ENCODE measurements at places on chromosomes 3 and 15.

- no peak for DNase-seq
Observed at GRCh38 chr3:167918686-167919085, 177.0 kb downstream of the GOLIM4 start.

- DNase-seq, result no peak
Observed at GRCh38 chr3:159770998-159771397, 217.6 kb upstream of the IL12A start.

- DNase-seq, result no peak
Observed at GRCh38 chr15:27361438-27361837, 390.5 kb downstream of the GABRG3 start.

DNA sequence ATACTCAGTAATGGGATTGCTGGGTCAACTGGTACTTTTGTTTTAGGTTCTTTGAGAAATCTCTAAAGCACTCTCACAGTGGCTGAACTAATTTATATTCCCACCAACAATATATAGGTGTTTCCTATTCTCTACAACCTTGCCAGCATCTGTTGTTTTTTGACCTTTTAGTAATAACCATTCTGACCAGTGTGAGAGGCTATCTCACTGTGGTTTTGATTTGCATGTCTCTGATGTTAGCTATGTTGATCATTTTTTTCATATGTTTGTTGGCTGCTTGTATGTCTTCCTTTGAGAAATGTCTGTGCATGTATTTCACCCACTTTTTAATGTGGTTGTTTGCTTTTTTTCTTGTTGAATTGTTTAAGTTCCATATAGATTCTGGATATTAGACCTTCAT, 98.2 kb upstream of the DCBLD2 start:
- DNase-seq, result no peak

- DNase-seq, result no peak
Observed at GRCh38 chr3:133237380-133237779, 162.5 kb upstream of the BFSP2 start.

DNA sequence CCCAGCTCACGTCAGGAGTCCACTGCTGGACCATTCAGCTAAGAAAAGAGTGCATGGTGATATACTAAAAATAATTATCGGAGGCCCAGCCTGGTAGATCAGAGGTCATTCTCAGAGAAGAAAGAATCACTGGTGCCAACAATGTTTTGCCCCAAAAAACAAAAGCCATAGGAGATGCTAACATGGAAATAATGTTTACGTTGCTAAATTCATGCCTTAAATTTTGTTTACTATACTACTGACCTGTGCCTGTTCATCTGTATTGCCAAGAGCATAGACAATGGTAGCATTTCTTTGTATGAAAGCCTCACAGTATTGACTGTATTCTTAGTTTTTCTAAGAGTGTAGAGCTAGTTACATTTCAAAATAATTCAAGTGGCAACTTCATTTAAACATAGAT, 138.1 kb upstream of the GPR149 start:
- no peak for DNase-seq

GRCh38 chr3:146160964-146161662, at the start of gene PLOD2:
Gene PLOD2, minus strand, starts transcription at chr3:146161184. Its CDS starts 195 bp downstream, at chr3:146160989.
- DNase-seq, result no peak

- no peak for DNase-seq
Observed at GRCh38 chr15:67792250-67792942, 32.9 kb upstream of the SKOR1 start.

DNA sequence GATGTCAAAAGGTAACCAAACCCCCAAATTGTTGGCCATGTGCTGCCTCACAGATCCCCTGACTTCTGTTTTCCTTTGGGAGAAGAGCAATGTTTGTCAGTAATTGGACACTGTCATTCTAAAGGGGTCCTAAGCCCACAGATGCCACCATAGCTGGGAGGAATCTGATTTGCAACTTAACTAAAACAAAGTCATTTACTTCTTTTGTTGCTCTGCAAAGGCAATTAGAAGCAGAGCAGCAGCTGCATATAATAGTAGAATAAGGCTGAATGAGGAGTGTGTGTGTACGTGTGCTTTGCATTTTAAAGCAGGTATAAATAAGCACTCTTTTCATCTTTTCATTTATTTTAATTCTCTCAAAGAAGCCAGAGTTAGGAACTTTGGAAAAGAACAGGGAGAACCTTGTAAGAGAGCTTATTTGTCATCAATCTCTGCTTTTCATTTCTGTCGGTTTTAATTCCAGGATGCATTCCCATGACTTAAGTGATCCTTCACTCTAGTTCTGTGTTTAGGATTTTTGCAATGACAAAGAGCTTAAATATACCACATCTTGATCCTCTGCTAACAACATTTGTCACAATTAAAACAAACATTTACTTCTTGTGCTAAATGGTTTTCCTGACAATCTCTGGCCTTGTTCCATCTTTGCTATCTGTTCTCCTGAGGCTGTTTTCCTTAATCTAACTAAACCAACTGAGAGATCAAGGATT, 530.2 kb upstream of the CBLB start:
- DNase-seq, result no peak

- no peak for DNase-seq
Observed at GRCh38 chr3:142944342-142944741, 19.1 kb downstream of the PAQR9 start.

- no peak for DNase-seq
Observed at GRCh38 chr3:158079599-158079998, 26.6 kb downstream of the SHOX2 start.

DNA sequence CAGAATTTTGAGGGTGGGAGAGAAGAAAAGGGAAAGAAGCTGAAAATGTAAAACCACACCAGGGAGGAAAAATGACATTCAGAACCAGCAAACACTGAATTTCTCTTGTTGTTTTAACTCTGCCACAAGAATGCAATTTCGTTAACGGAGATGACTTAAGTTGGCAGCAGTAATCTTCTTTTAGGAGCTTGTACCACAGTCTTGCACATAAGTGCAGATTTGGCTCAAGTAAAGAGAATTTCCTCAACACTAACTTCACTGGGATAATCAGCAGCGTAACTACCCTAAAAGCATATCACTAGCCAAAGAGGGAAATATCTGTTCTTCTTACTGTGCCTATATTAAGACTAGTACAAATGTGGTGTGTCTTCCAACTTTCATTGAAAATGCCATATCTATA, 15.5 kb downstream of the GREM1 start:
- DNase-seq, result no peak

DNA sequence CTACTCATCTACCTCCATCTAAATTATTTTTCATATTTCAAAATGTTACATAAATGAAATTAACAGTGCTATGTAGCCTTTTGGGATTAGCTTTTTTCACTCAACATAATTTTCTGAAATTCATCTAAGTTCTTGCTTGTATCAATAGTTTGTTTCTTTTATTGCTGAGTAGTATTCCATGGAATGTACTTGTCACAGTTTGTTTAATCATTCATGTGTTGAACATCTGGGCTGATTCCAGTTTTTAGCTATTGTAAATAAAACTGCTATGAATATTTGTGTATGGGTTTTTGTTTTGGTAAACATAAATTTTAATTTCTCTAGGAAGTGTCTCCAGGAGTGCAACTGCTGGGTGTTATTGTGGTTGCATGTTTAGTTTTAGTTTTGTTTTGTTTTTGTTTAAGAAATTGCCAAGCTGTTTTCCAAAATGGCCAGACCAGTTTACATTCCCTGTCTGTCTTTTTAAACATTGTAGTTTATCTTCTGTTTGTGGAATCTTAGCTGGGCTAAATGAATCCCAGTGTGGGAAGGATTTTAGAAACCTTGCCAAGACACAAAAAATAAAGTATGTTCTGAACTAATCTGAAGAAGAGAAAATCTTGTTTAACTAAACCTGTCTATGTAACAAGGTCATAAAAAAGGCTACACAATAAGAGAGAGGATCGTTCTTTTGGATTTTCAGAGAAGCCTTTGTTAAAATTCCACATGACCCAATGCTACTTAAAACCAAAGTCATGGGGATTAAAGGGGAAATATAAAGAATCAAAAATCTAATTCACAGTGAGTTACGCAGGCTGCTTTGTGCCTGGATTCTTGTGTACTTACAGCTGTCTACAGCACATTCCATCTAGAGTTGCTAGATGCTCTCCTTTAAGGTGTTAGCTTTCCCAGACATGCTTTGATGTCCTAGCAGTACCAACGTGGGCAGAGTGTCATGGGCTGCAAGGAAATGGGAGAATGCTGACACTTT, 129.2 kb upstream of the SUCLG2 start:
- no peak for DNase-seq

- no peak for DNase-seq
Observed at GRCh38 chr3:49725906-49726681, 2.3 kb upstream of the GMPPB start.

GRCh38 chr3:58032186-58032585, 24.0 kb downstream of the FLNB start:
- DNase-seq, result no peak

- DNase-seq, result no peak
Observed at GRCh38 chr15:98977441-98977840, 30.2 kb downstream of the PGPEP1L start.

- no peak for DNase-seq
Observed at GRCh38 chr15:60208709-60209108, 189.1 kb downstream of the ANXA2 start.

DNA sequence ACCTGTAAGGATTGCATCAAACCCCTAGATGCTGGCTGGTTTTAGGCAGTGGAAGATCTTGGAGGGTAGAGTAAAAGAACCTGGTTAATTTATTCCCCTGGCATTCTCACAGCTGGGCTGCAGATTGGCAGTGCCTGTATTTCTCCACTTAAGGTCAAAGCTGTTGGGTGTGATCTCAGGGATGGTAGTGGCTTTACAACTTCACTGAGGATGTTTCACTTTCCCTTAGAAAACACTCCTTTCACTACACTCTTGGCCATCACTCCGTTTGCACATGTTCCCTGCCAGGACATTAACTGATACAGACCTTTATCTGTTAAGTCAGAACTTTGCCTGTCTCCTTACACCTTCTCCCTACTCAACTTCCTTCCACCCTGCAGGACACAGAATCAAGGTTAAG, 779.1 kb upstream of the SEMA6D start:
- no peak for DNase-seq

- no peak for DNase-seq
Observed at GRCh38 chr3:50617096-50617791, at the start of gene MAPKAPK3. Gene MAPKAPK3, plus strand, starts transcription at chr3:50617151. Its CDS starts 415 bp downstream, at chr3:50617566.

DNA sequence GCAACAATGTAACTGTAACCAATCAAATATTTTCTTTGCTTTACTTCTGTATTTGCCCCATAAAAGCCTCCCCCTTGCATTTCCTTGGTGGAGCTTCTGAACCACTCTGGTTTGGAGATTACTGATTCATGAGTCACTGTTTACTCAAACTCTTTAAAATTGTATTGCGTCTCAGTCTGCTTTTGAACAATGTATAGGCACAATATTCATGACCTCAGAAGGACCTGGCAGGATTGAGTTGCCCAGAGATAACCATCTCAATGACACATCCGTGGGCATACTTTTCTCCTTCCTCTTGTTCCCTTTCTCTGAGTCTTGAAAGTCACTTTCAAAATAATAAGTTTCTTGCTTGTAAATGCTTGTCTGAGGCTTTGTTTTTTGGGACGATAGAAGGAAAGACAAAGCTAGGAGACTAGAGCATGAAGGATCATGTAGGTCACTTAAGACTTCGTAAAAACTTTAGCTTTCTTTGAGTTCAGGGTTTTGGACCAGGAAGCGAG, 57.1 kb upstream of the POU1F1 start:
- no peak for DNase-seq

DNA sequence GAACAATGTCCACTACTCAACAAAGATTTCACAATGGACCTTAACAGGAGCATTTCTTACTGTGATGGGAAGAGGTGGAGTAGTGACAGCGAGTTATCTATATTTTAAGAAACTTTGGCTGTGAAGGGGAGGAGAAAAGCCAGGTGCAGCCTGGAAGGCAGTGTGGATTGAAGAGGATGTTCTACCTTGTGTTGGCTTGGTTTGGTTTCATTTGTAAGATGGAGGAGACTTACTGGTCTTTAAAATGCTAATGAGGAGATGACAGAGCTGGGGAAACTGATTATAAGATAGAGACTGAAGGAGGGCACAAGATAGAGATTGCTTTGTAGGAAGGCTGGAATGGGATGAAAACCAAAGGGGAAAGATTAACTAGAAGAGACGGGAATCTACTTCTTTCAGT, 59.4 kb downstream of the PLOD2 start:
- DNase-seq, result no peak

- peak; percentile 18 for DNase-seq
Observed at GRCh38 chr3:129058441-129059200, 2.0 kb upstream of the GP9 start.

- no peak for DNase-seq
Observed at GRCh38 chr15:41284427-41285177, 47.8 kb downstream of the OIP5 start.

- DNase-seq, result no peak
Observed at GRCh38 chr15:94893091-94893490, 661.7 kb downstream of the MCTP2 start.

GRCh38 chr15:67177752-67178151, 76.7 kb downstream of the AAGAB start:
- no peak for DNase-seq

DNA sequence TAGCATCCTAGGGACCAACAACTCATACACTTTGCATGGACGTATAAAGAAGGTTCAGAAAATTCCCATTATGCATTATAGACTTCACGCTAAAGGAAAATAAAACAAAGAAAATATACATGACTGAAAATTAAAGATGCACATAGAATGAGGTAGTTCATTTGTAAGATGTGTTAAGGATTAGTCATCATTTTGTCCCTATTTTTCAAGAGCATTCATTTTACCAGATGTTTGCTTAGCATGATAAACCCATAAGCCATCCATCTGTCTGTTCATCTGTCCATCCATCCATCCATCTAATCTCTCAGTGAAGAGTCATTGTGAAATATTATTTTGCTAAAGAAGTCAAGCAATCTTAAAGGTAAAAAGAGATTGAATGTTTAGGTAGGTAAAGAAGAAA, 80.3 kb downstream of the TFG start:
- no peak for DNase-seq

GRCh38 chr3:69326855-69327300, 59.0 kb downstream of the FRMD4B start:
- DNase-seq, result no peak

DNA sequence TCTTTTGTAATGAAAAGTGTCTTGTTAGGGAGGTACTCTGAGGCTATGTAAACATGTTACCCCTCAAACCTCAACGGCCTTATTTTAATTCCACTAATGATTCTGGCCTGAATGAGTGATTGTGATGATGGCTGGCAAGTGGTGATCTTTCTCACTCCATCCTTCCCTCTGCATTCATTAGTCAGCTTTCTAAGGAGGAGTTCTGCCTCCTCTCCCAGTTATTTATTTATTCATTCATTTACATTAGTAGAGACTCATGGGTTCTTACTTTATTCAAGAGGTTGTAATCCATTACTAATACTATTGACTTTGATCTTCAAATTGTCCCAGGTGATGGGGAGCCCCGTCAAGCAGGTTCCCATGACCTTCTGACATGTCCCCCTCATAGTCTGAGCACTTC, 35.3 kb downstream of the GNB5 start:
- DNase-seq, result no peak

- no peak for DNase-seq
Observed at GRCh38 chr3:57999417-58000115, 8.7 kb upstream of the FLNB start.
